GM19239 (cell line): ENCODE measurements at places on chromosomes 7 and 10.

DNA sequence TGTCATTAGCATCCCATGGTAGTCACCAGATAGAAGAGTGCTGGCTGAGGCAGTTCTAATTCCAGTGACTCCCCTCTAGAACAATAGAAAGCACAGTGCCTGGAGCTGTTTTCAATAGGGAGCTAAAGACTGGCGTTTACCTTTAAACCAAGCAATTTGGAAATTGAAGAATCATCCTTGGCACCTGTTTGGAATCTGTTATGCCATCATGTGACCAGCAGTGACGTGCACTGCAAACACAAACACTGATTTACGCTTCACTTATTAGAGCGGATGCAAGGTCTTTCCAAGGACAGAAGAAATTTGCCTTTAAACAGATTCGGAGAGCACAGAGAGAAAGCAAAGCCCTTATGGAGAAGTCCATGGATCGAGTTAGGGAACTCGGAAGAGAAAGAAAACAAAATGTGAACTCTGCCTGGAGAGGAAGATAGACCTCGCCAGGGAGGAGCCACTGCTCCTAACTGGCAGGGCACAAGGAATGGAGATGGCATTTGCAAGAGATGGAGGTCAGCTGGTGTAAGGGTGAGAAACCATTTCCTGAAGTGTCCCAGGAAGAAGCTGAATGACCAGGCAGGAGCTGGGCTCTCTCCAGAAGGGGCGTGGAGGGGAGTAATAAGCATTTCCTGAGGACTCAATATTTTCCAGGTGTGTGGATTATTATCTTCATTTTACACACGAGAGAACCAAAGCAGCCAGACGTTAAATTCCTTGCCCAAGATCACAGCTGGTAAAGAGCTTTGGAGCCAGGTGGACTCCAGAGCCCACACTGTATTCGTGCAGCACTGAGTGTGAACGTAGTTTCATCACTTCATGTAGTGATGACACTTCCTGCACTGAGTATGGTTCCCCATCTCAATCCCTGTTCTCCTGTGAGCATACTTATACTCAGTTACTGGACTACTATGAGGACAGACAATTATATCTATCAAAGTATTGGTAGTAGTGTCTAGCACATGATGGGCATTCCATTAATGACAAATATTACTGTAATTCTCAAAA, 97.7 kb downstream of the CUBN start:
- no peak for DNase-seq

GRCh38 chr10:5047912-5048628, 44.4 kb upstream of the AKR1C2 start:
- no peak for DNase-seq

DNA sequence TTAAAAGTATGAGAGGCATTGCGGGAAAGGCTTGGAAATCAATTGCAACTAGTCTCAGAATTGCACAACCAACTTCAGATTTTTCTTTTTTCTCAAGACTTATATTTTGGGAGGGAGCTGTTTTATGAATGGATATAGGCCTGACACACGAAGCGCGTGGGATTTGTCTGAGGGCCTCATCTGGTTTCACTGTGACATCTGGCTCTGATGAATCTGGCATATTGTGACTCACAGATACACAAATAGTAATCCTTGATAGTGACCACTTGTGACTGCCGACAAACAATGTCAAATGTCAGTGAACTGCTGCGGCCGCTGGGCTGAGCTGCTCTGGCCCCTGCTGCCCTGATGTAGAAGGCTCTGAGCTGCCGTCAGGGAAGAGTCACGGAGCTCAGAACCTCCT, 655.1 kb downstream of the INHBA start:
- DNase-seq: no peak

DNA sequence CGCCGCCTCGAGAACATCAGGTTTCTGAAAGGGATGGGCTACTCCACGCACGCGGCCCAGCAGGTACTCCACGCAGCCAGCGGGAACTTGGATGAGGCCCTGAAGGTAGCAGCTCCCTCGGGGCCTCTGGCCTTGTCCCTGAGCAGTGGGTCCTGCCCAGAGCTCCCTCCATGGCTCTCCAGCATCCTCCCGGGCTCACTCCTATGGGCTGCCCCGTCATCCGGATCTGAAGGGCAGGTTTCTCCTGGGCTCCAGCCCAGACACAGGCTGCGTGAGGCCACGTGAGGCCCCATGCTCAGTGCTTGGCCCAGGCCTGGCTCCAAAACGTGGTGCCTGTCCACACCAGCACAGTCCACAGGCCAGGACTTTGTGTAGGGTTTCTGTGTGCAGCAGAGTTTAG, 32.5 kb downstream of the NUB1 start:
- no peak for DNase-seq

DNA sequence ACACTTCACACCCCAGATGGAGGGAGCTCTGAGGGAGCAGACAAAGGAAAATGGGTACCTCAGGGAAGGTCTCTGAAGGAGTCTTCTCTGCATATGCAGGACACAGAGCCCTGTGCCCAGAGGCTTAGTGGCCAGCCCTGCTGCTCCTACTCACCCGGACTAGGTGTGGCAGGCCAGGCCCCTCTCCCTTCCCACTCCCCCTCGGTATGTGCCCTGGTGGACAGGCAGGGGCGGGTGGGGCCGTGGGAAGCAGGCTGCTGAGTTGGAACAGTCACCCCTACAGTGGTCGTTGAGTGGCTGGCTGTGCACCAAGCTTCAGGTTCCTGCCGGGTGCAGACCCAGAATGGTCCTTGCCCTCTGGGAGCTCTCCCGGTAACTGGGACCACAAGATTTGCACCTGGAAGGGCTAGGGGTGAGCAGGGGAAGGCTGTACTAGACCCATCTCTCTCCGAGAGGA, 68.6 kb downstream of the ZMIZ1 start:
- no peak for DNase-seq

DNA sequence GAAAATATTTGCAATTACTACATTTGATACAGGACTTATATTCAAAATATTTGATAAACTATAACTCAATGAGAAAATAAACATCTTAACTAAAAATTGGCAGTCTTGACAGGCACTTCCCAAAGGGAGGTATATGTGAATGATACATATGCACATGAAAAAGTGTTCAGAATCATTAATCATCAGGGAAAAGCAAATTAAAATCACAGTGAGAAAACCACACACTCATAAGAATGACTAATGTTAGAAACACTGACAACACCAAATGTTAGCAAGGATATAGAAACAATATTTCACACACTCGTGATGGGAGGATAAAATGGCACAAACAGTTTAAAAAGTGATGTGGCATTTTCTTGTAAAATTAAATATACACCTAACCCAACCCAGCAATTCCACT, 4.1 kb upstream of the VPS26A start:
- DNase-seq: no peak

- DNase-seq: no peak
Observed at GRCh38 chr7:151133266-151133985, 34.1 kb downstream of the GBX1 start.
